Placental pericyte (primary cell): ENCODE measurements at places on chromosomes 1 and 21. TPM values are rescaled to one million over a fixed set of nuclear protein-coding genes. Genes with fewer than 3 reads are reported as not detected.

The GPR3 gene
- total RNA-seq, result 0.44 and 2.9 TPM in 2 replicates

The S100B gene
- 0.29 TPM in 1 of 2 replicates, not detected in the other for total RNA-seq

The CHAF1B gene
- 0.66 and 7.7 TPM in 2 replicates for total RNA-seq

The PADI2 gene
- total RNA-seq, result 0.29 TPM in 1 of 2 replicates, not detected in the other

The TFF3 gene
- total RNA-seq, result not detected in 2 replicates

The HORMAD1 gene
- total RNA-seq, result 0.14 and 2.4 TPM in 2 replicates

The PYHIN1 gene
- total RNA-seq, result not detected in 2 replicates

The LRRC8B gene
- 0.22 and 0.57 TPM in 2 replicates for total RNA-seq

The C1orf185 gene
- total RNA-seq, result not detected in 2 replicates

The ZNF593OS gene
- not detected in 2 replicates for total RNA-seq

The TCP10L gene
- total RNA-seq, result not detected in 2 replicates

The C8A gene
- not detected in 2 replicates for total RNA-seq

The CD48 gene
- not detected in 2 replicates for total RNA-seq

The KLF17 gene
- under 0.01 and 0.14 TPM in 2 replicates for total RNA-seq

The RGS8 gene
- total RNA-seq, result not detected in 2 replicates

The OR2T35 gene
- not detected in 2 replicates for total RNA-seq

The SHE gene
- under 0.01 TPM in 1 of 2 replicates, not detected in the other for total RNA-seq

The SPRR2G gene
- total RNA-seq, result not detected in 2 replicates

The LUZP1 gene
- 37.9 and 80.0 TPM in 2 replicates for total RNA-seq

The APCS gene
- not detected in 2 replicates for total RNA-seq

The NBPF4 gene
- total RNA-seq, result 0.14 and 0.66 TPM in 2 replicates

The RGS13 gene
- total RNA-seq, result not detected in 2 replicates

The EPHB2 gene
- total RNA-seq, result 72.0 and 123 TPM in 2 replicates

The LY9 gene
- not detected in 2 replicates for total RNA-seq

The SDHB gene
- 100 and 106 TPM in 2 replicates for total RNA-seq

The AMY1A gene
- total RNA-seq, result not detected in 2 replicates

The HCRTR1 gene
- total RNA-seq, result not detected in 2 replicates

The SNIP1 gene
- total RNA-seq, result 8.3 and 19.5 TPM in 2 replicates

The UTS2 gene
- total RNA-seq, result 0.14 TPM in 1 of 2 replicates, not detected in the other

The FAM177B gene
- 0.29 TPM in 1 of 2 replicates, not detected in the other for total RNA-seq

The LCE1F gene
- total RNA-seq, result not detected in 2 replicates

The FAM3B gene
- total RNA-seq, result not detected in 2 replicates

The CSRP1 gene
- total RNA-seq, result 564 and 654 TPM in 2 replicates

The NID1 gene
- 145 and 154 TPM in 2 replicates for total RNA-seq

The UBL4B gene
- not detected in 2 replicates for total RNA-seq

The SHC1 gene
- 325 and 447 TPM in 2 replicates for total RNA-seq

The JUN gene
- total RNA-seq, result 46.2 and 107 TPM in 2 replicates

The KIF1B gene
- 25.6 and 28.3 TPM in 2 replicates for total RNA-seq

The C1orf87 gene
- not detected in 2 replicates for total RNA-seq

The KLHDC7A gene
- total RNA-seq, result not detected in 2 replicates

The OR2T11 gene
- not detected in 2 replicates for total RNA-seq

The GFI1 gene
- 0.57 TPM in 1 of 2 replicates, not detected in the other for total RNA-seq

The CTSE gene
- total RNA-seq, result not detected in 2 replicates

The RNF186 gene
- total RNA-seq, result not detected in 2 replicates

The LAX1 gene
- under 0.01 TPM in 1 of 2 replicates, not detected in the other for total RNA-seq

The RGS5 gene
- 2.2 and 22.5 TPM in 2 replicates for total RNA-seq

The PLA2G2D gene
- not detected in 2 replicates for total RNA-seq

The FALEC gene
- not detected in 2 replicates for total RNA-seq

The ANKRD45 gene
- total RNA-seq, result 0.22 and 0.29 TPM in 2 replicates

The DIO1 gene
- not detected in 2 replicates for total RNA-seq

The DNAJC28 gene
- total RNA-seq, result 0.86 and 1.8 TPM in 2 replicates

The MTARC1 gene
- total RNA-seq, result 0.14 and 0.44 TPM in 2 replicates

The SPATA17 gene
- total RNA-seq, result under 0.01 and 0.14 TPM in 2 replicates

The THEM5 gene
- not detected in 2 replicates for total RNA-seq

The PLA2G2A gene
- total RNA-seq, result not detected in 2 replicates
